ENCODE measurements at places on chromosomes 1 and 21. TPM values are rescaled to one million over a fixed set of nuclear protein-coding genes. Genes with fewer than 3 reads are reported as not detected.

Gene CSF1
- total RNA-seq, result 252 TPM

Gene PPIAL4G
- total RNA-seq, result 0.05 TPM

Gene MCOLN2
- total RNA-seq, result 142 TPM

Gene FMOD
- total RNA-seq, result 4.0 TPM

Gene BCL2L15
- total RNA-seq, result 0.39 TPM

Gene LAMB3
- 11.5 TPM for total RNA-seq

Gene BEND5
- total RNA-seq, result 10.2 TPM

Gene NUP210L
- total RNA-seq, result 0.07 TPM

Gene CCT8
- total RNA-seq, result 387 TPM

Gene ARHGEF16
- not detected for total RNA-seq

Gene FCRL4
- total RNA-seq, result not detected

DNA sequence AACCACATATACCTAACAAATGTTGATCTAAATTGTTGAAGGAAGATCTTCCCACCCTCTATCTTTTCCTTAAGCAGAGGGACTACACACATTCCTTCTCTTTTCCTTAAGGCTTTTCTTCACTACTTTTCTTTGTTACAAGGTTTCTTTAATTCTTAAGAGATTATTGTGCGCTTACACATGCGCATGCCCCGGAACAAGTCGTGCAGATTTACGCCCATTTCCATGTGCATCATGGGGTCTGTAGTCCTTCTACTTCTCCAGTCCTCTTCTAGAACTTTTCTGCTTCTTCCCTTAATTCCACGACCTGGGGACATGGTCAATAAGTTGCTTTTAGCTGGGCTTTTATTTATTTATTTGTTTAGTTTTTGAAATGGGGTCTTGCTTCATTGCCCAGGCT lies 1.7 kb upstream of the CHRNB2 start:
- DNase-seq, result no peak

DNA sequence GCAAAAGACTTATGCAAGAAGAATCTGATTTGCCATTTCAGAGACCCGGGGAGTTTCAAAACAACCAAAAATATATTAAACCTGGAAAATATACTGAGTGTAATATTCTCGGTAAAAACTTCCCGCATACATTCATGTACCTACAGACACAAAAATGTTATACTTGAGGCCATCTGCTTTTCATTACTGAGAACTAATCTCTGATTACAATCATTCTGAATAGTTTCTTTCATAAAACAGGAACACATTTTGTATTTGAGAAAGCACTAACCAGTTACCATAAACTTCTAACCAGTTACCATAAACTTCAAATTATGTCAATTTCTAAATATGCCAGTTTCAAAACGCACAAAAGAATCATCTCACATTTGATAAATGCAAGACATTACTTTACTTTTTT lies 7.8 kb downstream of the ZNHIT6 start:
- DNase-seq, result no peak

DNA sequence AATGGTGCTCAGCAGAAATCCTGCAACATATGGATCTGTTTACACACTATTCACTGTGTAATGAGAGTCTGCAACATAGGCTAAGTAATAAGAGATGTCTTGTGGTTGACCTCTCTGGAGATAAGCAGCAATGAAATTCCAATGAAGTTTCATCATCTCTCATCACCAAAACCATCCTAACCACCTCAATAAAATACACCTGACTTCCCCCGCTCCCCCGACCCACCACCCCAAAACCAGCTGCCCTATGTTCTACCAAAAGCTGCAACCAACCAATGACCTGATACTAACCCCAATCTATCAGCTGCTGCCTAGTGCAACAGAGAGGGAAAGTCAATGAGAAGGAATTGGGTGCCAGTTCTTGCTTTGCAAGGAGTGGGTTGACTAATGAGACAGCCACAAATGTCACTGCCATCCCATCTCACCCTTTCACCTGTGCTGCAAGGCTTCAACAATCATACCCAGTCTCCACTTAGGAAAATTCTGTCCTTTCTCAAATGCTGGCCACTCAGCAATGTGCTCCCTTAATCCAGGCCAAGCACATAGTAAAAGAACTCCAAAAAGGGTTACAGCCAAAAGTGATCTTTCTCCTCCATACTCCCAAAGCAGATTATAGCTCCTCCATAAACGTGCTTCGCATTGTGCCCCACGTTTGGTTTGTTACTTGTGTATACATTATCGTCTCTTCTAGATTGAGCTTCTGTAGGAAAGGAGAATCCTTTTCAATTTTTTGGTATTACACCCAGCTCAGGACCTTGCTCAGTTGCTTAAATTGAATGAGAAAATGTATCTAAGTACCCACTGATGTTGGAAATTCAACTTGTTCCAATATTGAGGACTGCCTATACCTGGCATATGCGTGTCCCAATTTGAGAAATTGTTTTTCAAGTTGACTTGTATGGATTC lies 29.0 kb downstream of the MRPL39 start:
- no peak for DNase-seq

- DNase-seq, result no peak
Observed at GRCh38 chr1:200479816-200480215, 70.0 kb upstream of the ZNF281 start.

DNA sequence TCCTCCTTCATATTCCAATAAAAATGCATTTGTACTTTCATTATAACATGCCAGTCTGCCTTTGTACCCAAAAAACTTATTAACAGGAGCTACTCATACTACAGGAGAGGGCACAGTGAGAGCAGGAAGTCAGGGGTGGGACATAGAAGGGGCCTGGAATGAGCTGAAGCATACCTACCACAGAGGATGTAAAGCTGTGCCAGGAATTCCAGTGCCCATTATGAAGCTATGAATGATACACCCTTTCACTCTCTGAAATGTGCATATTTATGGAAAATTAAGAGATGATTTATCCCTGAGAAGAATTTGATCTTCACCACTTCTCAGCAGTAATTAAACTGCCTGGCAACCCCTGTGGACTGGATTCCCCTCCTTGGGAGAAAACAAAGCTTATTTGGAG lies 65.8 kb downstream of the ATP5PO start:
- no peak for DNase-seq

GRCh38 chr1:95096218-95096841 lies 20.8 kb upstream of the TLCD4 start:
- no peak for DNase-seq

GRCh38 chr1:23592209-23592892 lies 33.0 kb upstream of the ID3 start:
- DNase-seq, result no peak

DNA sequence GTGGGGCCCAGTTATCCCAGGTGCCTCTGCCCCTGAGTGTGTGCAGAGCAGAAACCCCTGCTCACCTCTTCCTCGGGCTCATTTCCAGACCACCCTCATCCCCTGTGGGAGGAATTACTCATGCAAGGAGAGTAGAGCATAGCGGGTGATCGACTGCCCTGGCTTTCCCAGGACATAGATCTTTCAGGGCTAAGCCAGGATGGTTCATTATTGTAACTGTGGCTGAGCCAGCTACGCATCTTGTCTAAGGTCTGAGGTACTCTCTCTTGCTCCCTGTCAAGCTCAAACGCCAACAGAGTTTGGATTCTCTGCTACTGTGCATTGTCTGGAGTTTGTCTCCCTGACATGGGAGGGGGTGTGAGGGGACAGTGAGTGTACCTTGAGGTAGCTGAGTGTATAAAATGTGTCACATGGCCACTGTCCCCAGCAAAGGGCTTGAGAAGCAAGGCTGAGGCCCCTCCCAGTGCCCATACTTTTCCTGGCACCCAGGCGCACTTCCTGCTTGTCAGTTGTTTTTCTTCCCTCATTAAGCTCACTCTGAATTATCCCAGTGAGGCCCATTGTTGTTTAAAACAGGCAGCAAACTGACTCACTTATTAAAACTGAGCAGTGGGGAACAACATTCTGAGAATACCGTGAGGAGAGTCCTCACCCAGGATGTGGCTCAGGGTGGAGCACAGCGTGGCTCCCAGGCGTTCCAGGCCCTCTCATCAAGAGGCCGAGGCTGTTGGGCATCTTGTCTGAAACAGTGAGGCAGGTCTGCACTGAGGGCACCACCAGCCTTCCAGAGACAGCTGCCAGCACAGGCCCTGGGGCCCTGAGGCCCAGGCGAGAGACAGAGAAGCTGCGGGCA lies 92.9 kb downstream of the LAMC2 start:
- DNase-seq, result no peak

- DNase-seq, result no peak
Observed at GRCh38 chr1:94754570-94754969, 65.6 kb upstream of the SLC44A3 start.

DNA sequence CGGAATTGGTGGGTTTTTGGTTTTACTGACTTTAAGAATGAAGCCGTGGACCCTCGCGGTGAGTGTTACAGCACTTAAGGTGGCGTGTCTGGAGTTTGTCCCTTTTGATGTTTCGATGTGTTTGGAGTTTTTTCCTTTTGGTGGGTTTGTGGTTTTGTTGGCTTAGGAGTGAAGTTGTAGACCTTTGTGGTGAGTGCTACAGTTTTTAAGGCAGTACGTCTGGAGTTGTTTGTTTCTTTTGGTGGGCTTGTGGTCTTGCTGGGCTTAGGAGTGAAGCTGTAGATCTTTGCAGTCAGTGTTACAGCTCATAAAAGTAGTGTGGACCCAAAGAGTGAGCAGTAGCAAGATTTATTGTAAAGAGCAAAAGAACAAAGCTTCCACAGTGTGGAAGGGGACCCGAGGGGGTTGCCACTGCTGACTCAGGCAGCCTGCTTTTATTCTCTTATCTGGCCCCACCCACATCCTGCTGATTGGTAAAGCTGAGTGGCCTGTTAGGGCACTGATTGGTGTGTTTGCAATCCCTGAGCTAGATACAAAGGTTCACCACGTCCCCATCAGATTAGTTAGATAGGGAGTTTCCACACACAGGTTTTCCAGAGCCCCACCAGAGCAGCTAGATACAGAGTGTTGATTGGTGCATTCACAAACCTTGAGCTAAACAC lies 20.9 kb downstream of the HENMT1 start:
- peak; percentile 29 for DNase-seq

- no peak for DNase-seq
Observed at GRCh38 chr21:40668555-40669275, 178.2 kb downstream of the DSCAM start.

GRCh38 chr21:19541602-19542001 lies 1138.0 kb upstream of the TMPRSS15 start:
- DNase-seq, result no peak

- no peak for DNase-seq
Observed at GRCh38 chr1:26585471-26585870, 55.9 kb downstream of the RPS6KA1 start.

DNA sequence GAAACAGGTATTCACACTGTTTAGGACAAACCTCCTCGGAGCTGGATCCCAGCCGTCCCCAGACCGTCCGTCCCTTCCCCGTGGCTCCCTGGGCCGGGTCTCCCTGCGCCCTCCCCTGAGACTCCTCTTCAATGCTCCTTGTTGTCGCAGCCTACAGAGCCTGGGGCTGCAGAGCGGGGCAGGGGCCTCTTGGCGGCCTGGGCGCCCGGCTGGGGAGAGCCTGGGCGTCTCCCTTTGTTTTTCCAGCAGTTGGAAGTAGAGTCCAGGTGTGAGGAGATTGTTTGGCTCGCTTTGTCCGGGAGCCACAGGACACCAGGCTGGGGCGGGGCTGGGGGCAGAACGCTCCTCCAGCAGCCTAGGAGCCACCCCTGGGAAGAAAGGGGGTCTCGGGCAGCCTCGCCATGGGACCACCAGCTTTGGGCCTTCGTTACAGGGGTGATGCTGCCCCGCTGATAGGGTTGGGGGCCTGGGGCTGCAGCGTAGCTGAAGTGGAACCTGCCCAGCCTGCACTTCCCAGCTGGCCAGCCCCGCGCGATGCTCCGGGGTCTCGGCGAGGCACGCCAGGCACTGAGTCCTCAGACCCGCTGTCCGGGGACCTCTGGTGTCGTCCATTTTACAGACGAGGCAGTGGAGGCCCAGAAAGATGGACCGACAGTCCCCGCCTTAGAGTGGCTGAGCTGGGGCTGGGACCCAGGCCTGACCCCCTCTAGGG lies 66.9 kb downstream of the PRDM16 start:
- no peak for DNase-seq

GRCh38 chr1:187665483-187665882 lies 836.7 kb downstream of the PLA2G4A start:
- DNase-seq, result no peak

DNA sequence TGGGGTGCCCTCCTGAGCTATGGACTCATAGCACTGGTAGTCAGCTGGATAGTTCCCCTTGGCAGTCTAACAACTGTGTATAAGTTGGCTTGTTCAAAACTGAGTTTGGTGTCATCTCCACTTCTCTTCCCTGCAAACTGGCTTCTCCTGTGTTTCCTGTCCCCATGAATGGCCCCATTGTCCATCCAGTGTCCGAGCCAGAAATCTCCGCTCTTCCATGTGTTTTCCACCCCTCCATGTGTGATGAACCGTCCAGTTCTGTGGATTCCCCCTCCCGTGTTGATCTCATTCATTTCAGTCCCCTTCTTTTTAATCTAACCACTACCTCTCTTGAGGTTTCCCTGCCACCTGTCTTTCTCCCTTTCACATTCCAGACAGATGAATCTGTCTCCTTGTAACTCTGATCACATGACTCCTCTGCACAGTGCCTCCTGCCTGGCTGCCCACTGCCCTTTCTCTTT lies 195.7 kb downstream of the ROR1 start:
- DNase-seq, result no peak

GRCh38 chr1:33167650-33168447 lies 14.0 kb downstream of the TRIM62 start:
- no peak for DNase-seq

DNA sequence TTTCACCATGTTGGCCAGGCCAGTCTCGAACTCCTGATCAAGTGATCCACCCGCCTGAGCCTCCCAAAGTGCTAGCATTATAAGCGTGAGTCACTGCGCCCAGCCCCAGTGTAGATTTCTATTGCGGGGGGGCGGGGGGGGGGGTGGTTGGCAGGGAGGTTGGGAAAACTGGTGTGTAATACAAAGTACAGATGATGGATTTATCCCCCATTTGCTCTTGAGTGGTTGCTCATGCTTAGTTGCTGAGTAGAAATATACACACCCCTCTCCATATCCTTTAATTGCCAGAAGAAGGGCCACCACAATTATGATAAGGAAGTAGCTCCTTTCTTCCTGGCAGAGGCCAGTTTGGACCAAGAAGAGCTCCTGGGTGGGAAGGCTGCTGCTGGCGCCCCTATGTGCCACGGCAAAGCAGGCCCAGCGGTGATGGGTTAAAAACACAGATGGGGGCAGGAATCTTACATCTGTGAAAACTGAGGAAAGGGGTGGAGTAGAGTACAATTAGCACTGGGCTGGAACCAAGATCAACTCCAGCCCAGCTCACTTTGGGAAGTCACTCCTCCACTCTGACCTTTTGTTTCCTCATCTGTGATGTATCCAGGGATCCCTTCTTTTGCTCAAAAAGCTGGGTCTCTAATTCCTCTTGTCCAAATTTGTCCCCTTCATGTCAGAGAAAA lies 55.2 kb downstream of the MRPL37 start:
- DNase-seq, result no peak

GRCh38 chr1:154821083-154821482 lies 49.0 kb downstream of the KCNN3 start:
- no peak for DNase-seq

DNA sequence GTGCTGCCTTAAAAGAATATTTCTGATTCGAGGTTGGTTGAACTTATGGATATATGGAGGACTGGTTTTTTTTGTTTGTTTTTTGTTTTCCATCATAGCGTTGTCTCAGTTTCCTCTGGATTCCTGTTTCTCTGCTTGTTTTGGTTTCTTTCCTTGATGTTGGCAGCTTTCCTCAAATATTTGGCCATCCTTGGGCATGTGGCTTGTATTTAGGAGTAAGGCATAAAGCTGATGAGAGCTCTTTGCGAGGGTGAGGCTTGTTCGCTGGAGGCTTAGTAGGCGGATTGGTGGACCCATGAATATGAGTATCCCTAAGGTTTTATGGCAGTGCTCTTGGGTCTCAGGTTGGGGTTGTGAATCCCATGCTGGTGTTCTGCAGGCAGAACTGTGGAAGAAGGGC lies 22.9 kb downstream of the DYRK1A start:
- no peak for DNase-seq

Measured in activated T-helper 2 cell treated with anti-CD3 and anti-CD28 coated beads, Interferon-gamma antibody, Interleukin-2, Interleukin-4, amounts not matched to agents 10 μg/mL and 5 μg/mL and 100 μg/mL, durations not matched to agents 14 hours and 24 hours and 36 hours (primary cell).